ENCODE measurements at places on chromosomes 11 and 22.

- DNase-seq = no peak
Observed at GRCh38 chr22:44051358-44051757, 27.3 kb downstream of the PARVB start.

- peak; percentile 91 for DNase-seq
Observed at GRCh38 chr11:96145163-96145585, 197.8 kb downstream of the MAML2 start.

DNA sequence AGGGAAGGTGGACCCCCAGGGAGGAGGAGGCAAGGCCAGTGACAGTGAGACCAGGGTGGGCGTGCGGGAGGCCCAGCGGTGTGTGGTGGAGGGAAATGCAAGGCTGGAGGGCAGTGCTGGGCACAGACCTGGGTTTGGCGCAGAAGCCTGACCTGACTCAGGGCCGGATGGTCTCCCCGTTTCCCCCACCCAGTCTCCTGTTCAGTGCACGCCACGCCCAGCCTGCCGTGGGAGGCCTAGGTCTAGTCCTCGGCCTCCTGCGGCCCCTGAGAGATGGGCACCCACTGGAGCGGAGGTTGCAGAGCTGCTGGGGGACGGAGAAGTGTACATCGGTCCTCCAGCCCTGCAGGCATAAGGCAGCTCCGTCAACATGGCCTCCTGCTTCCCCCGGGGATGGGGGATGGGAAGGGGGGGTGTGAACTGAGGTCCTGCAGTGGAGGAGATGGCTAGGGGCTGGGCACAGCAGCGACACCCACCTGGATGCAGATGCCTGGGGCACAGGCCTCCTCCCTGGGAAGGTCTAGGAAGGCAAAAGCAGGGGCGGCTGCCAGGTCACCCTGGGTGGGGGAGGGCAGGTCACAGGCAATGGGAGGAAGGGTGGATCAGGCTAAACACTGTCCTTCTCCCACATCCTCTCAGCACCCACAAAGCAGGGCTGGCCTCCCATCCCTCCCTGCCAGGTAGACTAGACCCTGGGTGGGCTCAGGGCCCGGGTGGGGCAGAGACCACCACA is 15.9 kb downstream of the IL17REL start:
- no peak for DNase-seq

DNA sequence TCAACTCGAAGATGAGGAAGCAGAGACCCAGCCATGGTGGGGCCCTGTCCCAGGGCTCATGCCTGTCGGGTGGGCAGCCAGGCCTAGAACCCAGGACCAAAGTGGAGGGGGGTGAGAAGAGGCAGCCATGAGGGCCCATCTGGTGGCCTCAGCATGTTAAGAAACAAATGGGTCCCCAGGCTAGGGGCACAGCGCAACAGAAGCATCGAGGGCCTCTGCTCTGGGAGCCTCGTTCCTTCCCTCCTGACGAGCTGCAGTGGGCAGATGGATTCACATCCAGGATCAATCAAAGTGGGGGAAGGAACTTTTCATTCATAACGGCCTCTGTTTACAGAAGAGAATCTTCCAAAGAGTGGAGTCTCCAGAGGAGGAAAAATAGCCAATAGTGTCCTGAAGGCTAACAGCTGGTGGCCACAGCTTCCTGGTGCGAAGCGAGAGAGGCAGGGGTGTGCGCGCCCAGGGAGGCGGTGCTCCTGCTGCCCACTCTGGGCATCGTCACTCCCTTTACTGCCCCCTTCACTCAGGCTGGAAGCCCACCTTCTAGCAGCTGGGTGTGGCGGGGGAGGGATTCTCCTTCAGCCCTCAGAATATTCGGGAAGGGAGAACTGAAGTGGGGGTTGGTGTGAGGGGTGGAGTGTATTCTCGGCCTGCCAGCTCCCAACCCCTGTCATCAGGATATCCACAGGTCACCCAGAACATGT is 4.3 kb downstream of the CBX7 start:
- no peak for DNase-seq

DNA sequence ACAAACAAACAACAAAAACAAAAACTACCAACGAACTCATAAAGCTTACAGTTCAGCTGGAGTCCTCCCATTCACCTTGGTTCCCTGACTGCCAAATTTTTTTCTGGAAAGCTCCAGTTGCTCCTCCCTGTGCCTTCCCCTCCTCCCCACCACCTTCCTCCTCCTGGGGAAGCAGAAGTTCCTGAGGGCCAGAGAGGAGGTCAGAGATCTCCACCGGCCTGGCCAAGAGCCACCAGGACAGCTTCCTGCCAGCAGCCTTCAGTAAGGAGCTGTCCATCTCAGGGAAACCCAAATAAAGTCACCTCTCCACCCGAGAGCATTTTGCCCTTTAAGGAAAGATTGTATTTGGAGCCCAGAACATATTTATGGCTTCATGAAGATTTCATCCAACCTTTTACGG is 20.0 kb downstream of the APLNR start:
- no peak for DNase-seq

DNA sequence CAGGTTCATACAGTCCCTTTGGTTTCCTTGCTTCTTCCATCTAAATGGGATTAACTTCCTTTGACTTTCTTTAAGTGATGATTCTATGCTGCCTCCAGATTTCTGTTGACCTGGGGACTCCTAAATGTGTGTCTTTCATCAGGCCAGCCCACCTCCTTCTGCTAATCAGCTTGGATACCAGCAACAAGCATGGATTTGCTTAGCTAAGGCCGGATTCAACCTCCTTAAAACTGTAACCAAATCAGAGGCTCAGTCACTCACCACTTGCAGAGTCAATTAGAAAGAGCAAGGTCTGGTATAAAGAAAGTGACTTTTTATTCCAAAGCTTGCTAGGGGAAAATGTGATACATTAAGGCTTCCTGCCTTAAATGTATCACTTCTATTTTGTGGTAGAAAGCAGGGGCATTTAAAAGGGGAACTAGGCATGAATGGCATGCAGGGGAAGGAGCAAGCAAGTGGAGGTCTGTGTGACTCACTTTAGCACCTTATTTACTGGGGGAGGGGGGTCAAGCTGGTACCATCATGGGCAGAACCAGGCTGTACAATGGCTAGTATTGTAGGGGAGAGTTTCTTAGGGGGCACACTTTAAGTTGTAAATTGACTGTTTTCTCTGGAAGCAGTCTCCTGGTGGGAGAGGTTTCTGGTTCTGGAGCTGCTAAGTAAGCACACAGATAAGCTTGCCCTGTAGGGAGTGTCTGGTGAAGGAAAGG is 239.0 kb upstream of the PDGFD start:
- no peak for DNase-seq

GRCh38 chr22:42493393-42493792 is 26.2 kb downstream of the RRP7A start:
- no peak for DNase-seq

GRCh38 chr11:69035946-69036340 is 12.8 kb upstream of the TPCN2 start:
- no peak for DNase-seq

Data from HepG2 (cell line).